ENCODE measurements at places on chromosomes 3 and 15.

GRCh38 chr3:2856138-2857133, 253.7 kb downstream of the IL5RA start:
- no peak for DNase-seq

GRCh38 chr15:70103880-70104626, 6.3 kb upstream of the TLE3 start:
- DNase-seq: no peak

GRCh38 chr3:29279286-29279685, 1.6 kb upstream of the RBMS3 start:
- DNase-seq: no peak

GRCh38 chr3:112379020-112379690, 46.2 kb downstream of the CD200 start:
- no peak for DNase-seq

- DNase-seq: no peak
These were observed 463.5 kb downstream of the RAP2B start for GRCh38 chr3:153625506-153625905.
